Stimulated activated CD8-positive, alpha-beta memory T cell treated with anti-CD3 and anti-CD28 coated beads, Interleukin-4, amount 100 ng/mL, for 48 hours (primary cell): ENCODE measurements at places on chromosomes 2 and 18.

DNA sequence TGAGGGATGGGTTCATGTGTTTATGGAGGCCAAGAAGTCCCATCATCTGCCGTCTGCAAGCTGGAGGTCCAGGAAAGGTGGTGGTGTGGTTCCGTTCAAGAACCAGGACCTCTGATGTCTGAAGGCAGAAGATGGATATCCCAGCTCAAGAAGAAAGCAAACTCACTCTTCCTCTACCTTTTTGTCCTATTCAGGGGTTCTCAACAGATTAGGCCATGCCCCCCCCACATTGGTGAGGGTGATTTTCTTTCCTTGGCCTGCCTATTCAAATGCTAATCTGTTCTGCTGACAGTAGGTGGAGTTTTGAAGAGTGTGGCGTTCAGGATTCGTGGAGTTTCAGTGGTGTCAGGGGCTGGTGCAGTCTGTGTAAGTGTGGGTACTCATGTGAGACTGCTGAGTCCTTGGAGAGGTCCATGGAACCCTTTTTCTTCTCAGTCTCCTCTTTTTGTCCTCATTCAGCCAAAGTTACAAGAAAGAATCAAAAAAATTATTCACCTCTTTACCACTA lies 5.9 kb downstream of the MSL3B start:
- DNase-seq: no peak

DNA sequence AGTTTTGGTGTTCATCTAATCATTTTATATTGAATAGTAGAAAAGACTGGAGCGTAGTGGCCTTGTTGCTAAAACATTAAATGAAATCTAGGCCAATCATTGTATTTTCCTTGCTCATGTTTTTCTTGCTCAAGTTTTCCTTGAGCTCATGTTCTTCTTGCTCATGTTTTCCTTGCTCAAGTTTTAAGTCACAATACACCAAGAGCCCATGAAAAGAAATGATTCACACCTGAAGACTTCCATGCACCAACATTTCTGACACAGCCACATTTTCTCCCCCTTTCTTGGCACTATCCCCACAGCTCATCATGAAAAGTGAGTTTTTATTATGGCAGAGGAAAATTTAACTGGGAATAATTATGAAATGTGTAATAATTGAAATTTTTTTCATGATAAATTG lies 92.0 kb downstream of the LRP1B start:
- no peak for DNase-seq

- DNase-seq: peak; percentile 73
Observed at GRCh38 chr18:76658627-76659026, 163.6 kb upstream of the ZNF516 start.

DNA sequence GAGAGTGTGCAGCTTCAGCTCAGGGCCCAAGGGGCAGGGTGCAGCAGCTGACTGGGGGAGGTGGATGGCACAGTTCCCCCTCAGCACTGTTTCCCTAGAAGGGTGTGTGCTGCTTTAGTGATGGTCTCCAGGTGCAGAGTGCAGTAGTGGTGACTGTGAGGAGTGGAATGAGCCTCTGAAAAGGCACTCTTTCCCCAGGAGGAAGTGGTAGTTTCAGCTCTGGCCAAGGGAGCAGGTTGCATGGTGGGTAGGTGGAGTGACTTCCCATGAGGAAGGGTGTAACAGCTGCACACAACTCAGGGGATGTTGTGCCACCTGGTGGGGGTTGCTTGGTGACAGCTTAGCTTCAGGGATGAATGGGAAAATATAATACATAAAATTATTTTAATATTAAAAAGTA lies 251.5 kb upstream of the NXPH2 start:
- DNase-seq: no peak

GRCh38 chr18:37980556-37980955 lies 415.0 kb upstream of the CELF4 start:
- DNase-seq: no peak

DNA sequence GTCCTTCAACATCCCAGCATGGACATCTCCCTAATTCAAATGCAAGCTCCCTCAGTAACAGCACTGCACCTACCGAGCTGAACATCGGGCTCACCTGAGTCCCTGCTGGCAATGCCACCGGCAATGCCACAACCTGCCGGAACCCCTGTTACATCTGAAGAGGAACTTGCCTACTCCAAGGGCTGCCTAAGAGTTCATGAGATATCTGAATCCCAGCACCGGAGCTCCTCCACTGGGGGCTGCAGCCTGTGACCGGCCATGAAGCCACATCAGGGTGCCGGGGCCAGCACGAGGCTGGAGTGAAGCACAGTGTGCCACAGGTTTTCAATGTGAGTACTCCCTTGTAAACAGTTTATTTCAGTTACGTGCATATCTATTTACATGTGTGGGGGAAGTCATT lies 152.9 kb downstream of the EIPR1 start:
- no peak for DNase-seq

GRCh38 chr18:13302457-13303225 lies 84.1 kb downstream of the LDLRAD4 start:
- DNase-seq: no peak

- DNase-seq: no peak
Observed at GRCh38 chr2:238320648-238321281, 447 bp downstream of the TRAF3IP1 start.

- DNase-seq: peak; percentile 84
Observed at GRCh38 chr18:13612196-13612997, 114.0 kb downstream of the FAM210A start.

- peak; percentile 58 for DNase-seq
Observed at GRCh38 chr2:111117598-111118480, 2.9 kb upstream of the BCL2L11 start.

DNA sequence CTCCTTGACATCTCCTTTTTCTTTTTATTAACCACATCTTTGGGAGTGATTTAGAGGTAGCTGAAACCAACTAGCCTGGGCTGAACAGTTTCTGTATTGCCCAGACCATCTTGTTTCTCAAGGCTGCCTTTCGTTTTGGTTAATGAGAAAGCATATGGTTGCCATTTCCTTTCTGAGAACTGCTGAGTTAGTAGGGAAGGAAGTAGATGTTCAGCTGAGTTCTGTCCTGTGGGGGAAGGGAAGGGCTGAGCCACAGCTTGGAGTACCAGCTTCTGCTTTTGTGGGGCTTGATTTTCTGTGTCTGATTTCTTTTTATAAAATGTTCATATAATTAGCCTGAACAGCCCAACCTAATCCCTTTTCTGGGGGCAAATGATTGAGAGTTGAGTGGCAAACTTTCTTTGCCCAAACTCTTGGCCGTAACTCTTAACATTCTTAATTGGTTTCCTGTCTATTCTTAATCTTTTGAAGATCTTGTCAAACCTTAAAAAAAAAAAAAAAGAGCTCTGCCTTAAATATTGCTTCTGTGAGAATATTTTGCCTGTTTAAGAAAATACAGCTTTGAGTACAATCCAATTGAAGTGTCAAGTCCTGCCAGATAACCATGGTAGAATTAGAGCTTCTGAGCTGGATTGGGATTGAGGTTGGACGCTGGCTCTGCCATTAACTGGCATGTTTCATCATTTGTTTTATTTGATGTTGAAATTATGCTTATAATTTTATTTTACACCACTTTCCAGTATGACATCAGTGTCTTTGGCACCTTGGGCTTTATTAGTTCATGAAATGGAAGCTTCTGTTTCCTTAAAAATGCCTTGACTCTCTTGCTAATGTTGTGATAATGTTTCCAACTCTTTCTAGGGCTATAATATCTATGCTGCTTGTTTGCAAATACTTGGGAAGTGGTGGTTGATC lies 1.9 kb upstream of the NABP1 start:
- DNase-seq: peak; percentile 63

DNA sequence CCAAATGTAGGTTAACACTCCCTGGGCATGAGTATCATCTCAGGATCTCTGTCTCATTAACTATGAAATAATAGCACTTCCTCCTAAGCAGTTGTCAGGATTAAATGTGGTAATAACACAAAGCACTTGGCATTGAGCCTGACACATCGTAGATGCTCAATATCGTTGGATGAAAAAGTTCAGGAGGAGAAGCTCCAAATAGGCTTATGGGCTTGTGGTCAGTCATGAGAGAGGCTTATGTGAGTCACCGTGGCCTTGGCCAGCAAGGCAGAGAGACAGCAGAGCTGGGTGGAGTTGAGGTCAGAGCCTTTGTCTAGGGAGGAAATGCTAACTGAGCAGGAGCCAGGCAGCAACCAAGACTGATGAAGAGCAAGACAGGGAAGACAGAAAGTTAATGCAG lies 68.3 kb upstream of the PPM1B start:
- no peak for DNase-seq

GRCh38 chr2:26178246-26178645 lies 5.4 kb downstream of the GAREM2 start:
- DNase-seq: no peak

GRCh38 chr2:68849579-68850030 lies 21.6 kb downstream of the BMP10 start:
- DNase-seq: no peak

- no peak for DNase-seq
Observed at GRCh38 chr2:28665041-28665704, 86.5 kb upstream of the PPP1CB start.

GRCh38 chr2:218009765-218010139 lies 7.0 kb upstream of the TNS1 start:
- no peak for DNase-seq

- DNase-seq: no peak
Observed at GRCh38 chr2:238803996-238804870, 43.7 kb upstream of the TWIST2 start.

DNA sequence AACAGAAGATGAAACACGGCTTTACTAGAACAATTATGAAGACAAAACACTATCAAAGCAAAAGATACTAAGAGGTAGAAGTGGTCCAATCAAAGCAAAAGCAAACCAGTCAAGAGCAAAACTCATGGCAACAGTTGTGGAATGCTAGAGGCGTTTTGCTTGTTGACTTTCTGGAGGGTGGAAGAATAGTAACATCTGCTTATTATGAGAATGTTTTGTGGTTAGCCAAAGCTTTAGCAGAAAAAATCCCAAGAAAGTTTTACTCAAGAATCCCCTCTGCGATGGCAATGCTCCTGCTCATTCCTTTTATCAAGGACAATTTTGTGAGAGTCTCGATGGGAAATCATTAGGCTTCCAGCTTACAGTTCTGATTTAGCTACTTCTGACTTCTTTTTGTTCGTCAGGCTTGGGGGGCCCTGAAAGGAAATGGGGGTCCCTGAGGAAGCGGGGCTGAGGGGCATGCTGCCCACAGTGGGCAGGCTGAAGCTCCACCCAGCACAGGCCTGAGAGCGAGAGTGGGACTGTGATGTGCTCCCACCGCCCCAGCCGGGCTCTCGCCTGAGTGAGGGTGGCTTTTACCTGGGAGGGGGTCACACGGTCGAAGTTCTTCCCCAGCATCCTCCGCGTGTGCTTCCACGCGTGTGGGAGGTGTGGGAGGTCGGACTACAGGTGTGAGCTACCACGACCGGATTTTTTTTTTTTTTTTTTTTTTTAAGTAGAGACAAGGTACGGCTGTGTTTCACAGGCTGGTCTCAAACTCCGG lies 49.0 kb upstream of the MC4R start:
- no peak for DNase-seq

GRCh38 chr2:85704800-85705679 lies 10.9 kb downstream of the GNLY start:
- DNase-seq: no peak
